AG08396 (cell line): ENCODE measurements at places on chromosomes 5 and 9.
A peak's percentile ranks its signal among the peaks of the same experiment; 100 is the strongest.

GRCh38 chr5:93571114-93571949 lies 9.7 kb downstream of the NR2F1-AS1 start:
- DNase-seq: peak; percentile 4

- DNase-seq: no peak
Observed at GRCh38 chr9:68685770-68686169, 19.3 kb upstream of the PIP5K1B start.

DNA sequence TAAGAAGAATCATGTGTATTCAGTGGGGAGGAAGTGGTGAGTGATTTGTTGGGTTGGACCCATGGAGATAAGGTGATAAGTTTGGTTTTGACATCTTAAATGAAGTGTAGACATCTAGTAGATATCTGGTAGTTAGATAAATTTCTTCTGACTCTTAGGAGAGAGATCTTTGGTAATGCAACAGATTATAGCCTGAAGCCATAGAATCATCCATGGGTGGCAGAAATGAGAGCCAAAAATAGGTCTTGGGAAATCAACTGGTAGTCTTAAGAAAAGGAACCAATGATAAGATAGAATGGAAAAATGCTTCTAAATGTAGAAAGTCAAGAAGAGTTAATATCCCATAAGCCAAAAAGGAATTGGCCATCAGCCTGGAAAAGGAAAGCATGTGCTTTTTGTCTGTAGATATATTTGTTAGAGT lies 532.7 kb upstream of the GRAMD2B start:
- no peak for DNase-seq

GRCh38 chr9:127509955-127510299 lies 58.6 kb downstream of the LRSAM1 start:
- no peak for DNase-seq

DNA sequence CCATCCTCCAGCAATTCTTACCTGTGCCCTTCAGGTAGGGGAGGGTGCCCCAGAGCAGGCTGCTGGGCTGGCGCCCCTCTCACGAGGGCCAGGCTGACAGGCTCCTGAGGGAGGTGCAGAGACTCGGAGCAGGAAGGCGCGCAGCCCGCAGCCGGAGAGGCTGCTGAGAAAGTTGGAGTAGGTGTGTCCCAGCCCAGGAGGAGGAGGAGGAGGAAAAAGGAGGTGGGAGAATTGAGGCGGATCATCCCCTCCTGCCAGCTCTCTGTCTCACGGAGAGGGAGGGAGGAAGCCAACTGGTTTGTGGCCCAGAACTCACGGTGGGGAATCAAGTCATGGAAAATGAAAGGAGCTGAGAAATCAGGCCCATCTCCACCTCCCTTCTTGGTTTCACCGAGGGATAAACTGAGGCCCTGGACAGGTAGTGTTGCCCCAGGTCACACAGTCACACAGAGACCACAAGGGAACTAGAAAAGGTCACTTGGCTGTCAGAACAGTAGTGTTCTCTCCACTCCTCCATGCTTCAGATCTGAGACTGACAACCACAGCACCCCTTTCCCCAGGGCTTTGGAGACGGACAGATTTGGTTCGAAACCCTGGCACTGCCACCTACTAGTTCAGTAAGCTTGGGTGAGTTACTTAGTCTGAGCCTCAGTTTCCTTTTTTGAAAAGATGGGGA lies at the start of gene FAT2:
FAT2 (minus strand) TSS at position 188 of the 676 bp plus-strand sequence. CDS start 22,400 bp downstream, outside the sequence.
- no peak for DNase-seq

DNA sequence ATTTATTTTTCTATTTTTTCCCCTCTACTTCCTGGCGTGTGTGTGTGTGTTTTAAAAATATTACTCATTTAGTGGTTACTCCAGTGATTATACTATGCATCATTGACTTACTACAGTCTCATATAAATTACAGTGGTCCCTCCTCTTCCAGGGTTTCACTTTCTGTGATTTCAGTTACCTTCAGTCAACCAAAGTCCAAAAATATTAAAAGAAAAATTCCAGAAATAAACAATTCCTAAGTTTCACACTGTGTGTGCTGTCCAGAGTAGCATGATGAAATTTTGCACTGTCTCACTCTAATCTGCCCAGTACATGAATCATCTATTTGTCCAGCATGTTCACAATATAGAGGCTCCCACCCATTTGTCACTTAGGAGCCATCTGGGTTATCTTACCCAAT lies 47.4 kb upstream of the CCDC112 start:
- peak; percentile 11 for DNase-seq

DNA sequence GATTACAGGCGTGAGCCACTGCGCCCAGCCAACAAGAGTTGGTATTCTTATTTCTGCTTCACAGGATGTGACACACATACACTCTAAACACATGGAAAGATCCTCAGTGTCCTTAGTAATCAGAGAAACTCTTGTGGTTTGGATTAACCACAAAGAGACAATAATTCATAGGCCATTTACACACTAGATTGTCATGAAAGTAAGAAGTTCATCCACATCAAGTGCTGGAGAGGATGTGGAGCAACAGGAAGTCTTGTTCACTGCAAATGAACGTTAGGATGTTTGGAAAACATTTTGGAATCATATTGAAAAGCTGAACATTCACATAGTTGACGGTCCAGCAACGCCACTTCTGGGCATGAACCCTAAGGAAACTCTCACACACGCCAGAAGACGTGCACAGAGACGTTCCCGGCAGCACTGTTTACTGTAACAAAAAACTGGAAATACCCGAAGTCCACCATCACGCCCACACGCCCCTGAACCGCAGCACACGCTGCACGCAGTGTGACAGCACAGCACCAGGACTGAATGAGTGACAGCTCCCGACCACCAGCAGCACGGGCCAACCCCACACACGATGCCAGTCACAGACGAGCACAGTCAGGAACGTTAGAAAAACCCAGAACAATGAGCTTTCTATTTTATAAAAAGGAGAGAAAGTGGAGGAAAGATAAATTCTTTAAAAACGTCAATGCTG lies 87.6 kb downstream of the COL23A1 start:
- DNase-seq: no peak

- DNase-seq: no peak
Observed at GRCh38 chr5:125014202-125014601, 267.8 kb upstream of the ZNF608 start.

- DNase-seq: no peak
Observed at GRCh38 chr9:132011309-132011708, 68.4 kb downstream of the MED27 start.

DNA sequence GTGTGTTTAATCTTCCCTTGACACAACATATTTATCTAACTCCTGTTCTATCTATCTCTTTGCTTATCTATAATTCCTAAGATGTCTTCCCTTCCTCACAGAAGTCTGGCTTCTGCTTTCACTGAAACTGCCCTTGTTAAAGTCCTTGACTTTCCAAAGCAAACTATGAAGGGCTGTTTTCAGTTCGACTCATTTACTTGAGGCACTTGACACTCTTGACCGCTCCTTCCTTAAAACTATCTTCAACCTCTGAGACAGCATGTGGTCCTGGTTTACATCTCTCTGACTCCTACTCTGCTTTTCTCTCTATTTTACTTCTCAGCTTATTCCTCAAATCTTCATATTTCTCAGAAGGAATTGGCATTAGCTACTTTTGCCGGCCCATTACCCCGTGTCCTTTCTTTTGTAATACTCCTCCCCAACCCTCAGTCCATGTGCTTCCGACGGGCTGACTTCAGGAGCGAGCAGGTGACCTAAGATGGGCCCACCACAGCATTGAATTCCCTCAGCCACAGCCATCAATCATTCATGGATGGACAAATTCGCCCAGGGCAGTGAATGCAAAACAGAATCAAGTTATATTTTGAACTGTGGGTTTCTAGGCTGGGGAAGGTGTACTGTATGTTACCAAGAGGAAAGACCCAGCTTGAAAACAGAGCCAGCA lies 1089.2 kb downstream of the PTPRD start:
- no peak for DNase-seq

DNA sequence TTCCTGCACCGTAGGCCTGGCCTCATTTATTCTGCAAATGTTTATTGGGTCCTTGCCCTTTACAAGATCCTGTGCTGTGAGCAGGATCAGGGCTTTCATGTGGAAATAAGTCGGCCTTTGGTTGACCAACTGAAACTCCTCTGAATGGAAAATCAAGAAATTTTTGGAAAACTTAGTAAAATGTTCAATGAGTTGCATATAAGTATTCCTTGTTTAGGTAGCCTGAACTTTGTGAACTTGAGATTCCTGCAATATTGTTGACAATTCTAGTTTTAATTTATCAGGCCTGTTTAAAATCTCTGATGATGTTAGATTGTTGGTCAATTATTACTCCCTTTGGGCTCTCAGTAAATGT lies 1.1 kb downstream of the MAML1 start:
- no peak for DNase-seq

DNA sequence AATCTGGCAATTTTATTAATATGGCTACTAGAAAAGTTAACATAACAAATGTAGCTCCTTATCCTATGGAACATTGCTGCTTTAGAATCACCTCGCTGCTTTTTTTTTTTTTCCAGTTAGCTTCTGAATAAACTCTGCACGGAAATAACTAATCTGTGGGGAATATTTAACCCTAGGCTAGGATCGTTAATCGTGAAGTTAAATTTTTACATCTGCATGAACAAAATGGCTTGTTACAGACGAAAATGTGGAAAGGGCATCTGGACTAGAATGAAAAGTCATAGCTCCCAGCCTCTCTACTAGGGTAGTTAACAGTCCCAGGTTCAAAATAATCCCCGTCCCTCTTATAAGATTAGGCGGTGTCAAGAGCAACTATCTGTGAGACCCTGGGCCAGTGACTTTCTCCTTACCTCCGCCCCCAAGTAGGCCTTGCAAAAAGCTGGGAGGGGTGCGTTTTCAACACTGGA lies 470 bp upstream of the SLC22A5 start:
- no peak for DNase-seq

DNA sequence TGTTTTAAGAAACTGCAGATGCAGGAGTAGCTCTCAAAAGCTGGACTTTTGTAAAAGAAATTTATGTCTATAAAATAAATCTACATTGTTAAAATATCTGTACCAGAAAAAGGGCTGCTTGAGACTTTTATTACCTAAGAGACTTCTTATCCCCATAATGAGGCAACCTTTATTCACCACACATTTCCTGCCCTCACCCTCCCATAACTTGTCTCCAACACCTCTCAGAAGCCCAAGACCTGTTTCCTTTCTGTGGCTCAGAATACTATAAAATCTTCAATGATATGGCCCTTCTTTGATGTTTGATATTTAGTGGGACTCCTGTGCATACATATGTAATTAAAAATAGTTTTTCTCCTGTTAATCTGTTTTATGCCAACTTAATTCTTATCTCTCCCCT lies 141.5 kb upstream of the FER start:
- DNase-seq: no peak
